Stimulated activated naive CD4-positive, alpha-beta T cell (primary cell): ENCODE measurements at places on chromosomes 11 and 22.

DNA sequence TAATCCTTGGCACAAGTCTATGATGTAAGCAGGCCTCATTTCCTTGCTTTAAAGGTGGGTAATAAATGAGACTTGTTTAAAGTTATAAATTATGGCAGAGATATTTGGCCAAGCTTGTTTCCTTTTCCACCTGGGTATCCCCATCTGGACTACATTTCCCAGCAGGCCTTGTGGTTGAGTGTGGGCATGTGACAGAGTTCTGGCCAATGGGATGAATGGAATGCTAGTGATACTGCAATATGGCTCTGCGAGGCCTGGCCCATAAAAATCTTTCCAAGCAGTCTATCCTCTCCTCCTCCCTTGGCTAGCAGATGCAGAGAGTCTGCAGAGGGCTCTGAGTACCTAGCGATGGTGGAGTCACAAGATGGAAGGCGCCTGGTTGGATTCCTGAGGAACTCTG lies 102.5 kb downstream of the TIMP3 start:
- DNase-seq = no peak

- DNase-seq = no peak
Measured at GRCh38 chr11:70834277-70834940, 418.0 kb downstream of the SHANK2 start.

- DNase-seq = no peak
Measured at GRCh38 chr22:46072981-46073682, 77.2 kb upstream of the PPARA start.

DNA sequence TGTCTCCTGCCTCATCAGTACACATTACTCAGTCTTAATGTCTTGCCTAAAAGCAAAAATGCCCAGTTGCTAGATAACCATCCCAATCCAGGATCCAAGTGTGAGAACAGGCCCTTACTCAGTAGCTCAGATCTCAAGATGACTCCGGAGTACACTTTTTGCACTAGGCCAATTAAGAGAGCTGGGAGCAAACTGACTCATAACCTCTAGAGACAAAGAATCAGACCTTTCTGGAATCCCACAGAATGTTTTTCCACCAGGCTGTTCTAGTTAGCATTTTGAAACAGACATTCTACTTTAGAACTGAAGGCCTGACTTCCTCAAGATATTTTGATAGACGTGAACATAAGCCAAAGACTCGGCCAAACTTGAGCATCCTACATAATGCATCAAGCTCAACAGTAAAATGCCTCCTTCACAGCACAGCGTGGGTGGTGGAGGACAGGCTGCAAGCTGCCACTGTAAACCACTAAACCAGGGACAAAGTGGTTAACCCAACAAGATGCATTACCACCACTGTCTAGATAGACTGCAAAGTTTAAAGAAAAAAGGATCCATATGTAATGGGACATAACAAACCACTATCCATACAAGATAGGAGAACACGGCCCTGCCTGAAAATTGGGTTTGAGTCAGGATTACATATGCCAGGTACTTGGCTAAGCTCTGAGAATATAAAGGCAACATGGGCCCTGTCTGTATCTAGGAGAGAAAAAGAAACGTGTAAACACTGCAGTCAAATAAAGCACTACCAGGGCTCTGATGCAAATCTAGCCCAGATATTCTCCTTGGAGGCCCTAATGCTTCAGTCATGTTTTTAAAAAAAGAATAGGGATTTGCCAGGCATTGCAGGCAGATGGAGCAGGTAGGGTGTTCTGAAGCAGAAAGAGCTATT lies 48.3 kb downstream of the MYH9 start:
- DNase-seq = no peak

GRCh38 chr22:17167486-17167885 lies 8.4 kb upstream of the HDHD5 start:
- DNase-seq = no peak

GRCh38 chr11:103898065-103898464 lies 138.4 kb upstream of the DDI1 start:
- no peak for DNase-seq
